ENCODE measurements at places on chromosomes 1 and 21.

GRCh38 chr1:182388392-182389134 is 3.0 kb downstream of the GLUL start:
- no peak for DNase-seq

DNA sequence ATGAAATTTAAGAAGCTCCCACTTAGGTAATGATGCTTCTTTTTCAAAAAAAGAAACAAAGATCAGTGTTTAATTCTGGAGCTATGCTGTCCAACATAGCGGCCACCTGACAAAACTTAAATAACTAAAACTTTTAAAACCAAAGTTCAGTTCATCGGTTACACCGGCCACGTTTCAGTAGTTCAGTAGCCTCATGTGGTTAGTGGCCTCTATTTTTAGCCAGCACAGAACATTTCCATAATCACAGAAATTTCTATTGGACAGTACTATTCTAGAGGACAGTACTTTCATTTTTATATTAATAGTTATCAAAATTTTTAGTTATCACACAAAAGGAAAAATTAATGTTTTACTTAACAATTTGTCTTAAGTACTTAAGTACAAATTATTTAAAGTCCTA is 141.0 kb downstream of the USP25 start:
- no peak for DNase-seq

DNA sequence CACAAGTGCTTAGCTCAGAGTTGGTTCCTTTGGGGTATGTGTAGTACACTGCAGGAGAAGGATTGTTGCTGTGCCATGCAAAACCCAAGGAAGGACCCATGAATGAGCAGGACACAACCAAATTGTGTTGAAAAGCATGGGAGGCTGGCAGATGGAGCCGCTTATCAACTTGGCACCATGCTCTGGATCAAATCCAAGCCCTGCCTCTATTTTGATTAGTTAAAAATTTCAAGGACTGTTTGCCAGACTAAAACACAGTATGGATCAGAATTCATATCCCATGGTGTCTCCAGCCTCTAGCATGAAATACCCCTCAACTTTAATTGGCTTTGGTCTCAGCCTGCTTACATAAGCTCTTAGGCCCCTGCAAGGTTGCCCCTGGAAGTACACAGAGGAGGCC is 27.8 kb downstream of the CCDC185 start:
- no peak for DNase-seq

DNA sequence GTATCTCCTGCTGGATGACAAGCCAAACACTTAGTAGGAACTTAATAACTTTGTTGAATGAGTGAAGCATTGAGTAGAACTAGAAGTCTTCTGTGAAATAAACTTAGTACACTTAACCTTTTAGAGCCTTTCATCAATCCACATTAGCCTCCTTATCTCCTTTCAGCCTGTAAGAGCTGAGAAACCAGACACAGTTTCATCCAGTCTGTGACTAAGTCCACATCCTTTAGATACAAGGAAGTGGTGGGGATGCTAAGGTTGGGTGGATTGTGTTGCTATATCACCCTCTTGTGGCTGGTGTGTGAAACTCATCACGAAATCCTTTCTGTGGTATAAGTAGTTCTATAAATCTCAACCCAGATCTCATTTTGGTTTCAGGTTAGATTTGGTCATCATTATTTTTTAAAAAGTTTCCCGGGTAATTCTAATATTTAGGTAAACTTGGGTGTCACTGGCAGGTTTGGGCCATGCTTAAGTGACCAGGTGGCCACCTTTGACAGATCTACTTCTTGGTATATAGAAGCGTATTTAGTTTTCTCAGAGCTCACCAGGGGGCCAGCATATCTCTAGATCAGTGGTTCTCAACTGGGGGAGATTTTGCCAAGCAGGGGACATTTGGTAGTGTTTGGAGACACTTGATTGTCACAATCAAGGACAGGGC is 27.8 kb upstream of the CD84 start:
- DNase-seq: peak; percentile 43

DNA sequence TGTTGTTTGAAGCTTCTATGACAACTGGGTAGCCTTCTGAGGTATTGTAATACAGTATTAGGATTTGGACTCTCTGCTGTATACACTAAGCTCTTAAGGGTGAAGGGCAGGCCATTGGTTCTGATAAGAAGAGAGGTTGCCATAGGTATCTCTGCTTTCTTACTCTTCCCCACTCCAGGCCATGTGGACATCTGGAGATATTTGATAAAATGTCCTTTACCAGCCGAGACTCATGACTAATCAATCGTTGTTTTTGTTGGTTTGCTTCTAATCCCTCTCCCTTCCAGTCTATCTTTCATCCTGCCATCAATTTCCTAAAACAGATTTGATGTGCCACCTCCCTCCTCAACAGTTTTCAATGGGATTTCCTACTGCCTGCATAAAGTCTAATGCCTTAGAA is 64.6 kb upstream of the WDR26 start:
- no peak for DNase-seq

GRCh38 chr1:10724052-10724494 is 72.4 kb downstream of the CASZ1 start:
- no peak for DNase-seq

GRCh38 chr1:91924146-91924545 is 25.1 kb upstream of the BRDT start:
- no peak for DNase-seq

DNA sequence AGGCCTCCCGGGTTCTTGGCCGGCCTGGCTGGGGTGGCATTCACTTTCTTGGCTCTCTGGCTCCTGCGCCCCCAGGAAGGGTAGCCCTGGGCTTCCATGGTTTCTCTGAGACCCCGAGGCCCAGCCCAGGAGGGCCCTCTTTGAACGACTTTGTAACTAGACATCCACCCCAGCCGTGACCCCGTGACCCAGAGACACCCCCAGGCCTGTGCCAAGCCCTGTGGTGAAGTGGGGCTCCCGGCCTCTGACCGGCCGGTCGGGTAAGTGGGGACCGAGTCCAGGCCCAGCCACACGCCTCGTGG is 64.0 kb downstream of the COL18A1 start:
- no peak for DNase-seq

DNA sequence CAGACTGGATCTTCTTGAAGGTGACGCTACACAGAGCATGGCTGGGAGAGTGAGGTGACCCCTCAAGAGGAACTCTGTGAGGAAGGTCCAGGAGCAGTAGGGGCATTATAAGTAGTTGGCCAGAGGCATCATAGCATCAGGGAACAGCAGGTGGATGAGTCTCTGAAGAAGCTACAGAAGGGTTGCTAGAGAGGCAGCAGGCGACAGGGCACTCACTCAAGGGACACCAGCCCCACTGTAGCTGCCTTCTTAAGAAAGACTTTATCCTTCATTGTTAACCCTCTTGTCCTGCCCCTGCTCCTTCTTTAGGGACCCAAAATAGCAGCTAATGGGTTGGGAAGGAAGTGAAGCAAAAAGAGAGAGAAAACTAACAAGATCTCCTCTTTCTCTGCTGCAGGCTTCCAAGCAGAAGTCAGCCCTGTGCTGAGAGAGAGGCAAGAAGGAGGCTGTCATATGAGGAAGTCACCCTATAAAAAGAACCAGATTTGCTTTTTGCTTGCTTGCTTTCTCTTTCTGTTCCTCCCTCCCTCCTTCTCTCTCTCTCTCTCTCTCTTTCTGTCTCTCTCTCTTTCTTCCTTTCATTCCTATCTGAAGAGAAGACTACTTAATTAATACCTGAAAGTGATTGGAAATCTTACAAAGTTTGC is 7.7 kb upstream of the CD5L start:
- DNase-seq: no peak

- DNase-seq: no peak
These were observed 1.2 kb downstream of the HP1BP3 start for GRCh38 chr1:20785907-20786252.

- DNase-seq: no peak
These were observed 13.5 kb downstream of the PLCH2 start for GRCh38 chr1:2489615-2490014.

- no peak for DNase-seq
These were observed 11.8 kb downstream of the C1orf116 start for GRCh38 chr1:207020709-207021107.

DNA sequence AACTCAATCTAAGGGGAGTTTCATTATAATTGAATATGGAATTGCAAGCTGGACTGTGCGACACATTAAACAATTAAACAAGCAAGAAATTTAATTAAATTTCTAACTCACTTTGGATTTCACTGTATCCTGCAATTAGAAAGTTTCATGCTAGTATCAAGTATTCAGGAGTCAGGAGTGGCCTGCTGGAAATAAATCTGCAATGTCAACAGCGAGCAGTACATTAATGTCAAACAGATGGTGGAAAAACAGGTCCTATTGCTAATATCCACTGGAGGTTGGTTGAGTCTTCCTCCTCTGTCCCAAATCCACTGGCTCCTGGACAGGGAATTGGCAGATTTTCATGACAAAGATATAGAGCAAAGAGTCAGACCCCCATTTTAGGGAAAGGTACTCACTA is 237.1 kb downstream of the VAV3 start:
- no peak for DNase-seq

- DNase-seq: no peak
These were observed 85.1 kb downstream of the CAPZB start for GRCh38 chr1:19400192-19400611.

- peak; percentile 27 for DNase-seq
These were observed at the start of gene MYOM3 for GRCh38 chr1:24111996-24112779. Gene MYOM3, minus strand, starts transcription at chr1:24112135. Its CDS starts 3,499 bp downstream, at chr1:24108636.

DNA sequence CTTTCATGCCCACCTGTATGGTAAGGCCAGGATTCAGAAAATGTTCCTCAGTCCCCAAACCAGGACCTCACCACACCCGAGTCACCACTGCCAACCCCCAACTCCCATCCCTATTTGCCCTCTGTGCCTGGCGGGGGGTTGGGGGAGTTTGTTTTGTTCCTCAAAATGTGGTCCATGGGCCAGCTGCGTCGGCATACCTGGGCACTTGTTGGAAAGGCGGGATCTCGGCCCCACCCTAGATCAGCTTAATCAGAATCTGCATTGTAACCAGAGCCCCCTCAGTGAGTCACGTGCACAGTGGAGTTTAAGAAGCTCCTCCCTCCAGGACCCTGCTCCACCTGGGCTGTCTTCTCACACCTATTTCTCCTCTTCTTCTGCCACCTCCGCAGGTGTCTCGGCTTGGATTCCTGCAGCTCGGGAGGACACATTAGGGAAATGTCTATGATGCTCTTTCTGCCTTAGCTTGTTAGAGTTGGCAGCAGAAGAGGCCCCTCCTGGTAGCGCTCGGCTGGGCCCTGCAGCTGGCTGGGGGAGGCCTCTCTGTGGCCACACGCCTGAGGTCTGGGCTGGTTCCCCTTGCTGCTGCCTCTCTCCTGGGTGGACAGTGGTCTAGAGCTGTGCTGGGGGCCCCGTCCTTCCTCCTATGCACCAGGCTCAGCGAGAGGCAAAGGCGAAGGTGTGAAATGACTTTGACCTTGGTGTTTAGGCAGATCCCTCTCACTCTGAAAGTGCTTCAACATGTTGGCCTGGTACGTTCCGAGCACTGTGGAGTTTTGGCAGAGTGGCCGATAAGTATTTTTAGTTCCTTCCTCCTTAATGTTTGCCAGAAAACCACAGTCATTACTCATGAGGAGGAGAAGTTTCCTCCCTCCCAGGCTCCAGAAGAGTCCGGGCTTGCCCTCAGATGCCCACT is 41.8 kb upstream of the CAMTA1 start:
- no peak for DNase-seq

- no peak for DNase-seq
These were observed 10.6 kb downstream of the FCMR start for GRCh38 chr1:206911064-206911663.

- no peak for DNase-seq
These were observed 2.5 kb upstream of the RCSD1 start for GRCh38 chr1:167627615-167627864.

- no peak for DNase-seq
These were observed 462.5 kb upstream of the DAB1 start for GRCh38 chr1:57886376-57886775.

DNA sequence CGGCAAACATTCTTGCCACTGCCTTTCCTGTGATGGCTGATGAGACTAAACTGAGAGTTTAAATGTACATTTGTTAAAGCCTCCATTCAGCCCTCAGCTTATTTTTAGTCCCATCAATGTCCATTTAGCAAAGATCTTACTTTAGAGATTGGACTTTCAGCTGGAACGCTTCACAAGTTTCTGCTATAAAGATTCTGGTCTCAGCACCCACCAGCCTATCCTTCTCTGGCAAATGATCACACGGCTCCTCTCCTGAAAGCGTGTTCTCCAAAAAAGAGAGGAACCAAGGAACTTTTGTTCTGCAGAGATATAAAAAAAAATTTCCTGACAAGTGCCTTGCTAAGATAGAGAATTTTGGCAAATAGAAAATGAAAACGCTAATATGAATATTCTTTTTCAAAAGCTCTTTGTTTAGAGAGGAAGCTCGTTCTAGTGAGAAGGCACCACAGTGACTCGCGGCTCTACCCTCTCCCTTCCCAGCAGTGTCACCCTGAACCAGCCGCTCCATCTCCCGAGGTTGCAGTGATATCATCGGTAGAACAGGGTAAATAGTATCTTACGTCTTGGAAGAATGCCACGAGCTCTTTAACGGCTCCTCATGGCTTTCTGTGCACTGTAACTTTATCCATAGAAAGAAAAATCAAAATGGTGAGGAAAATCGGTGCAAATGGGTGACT is 200.2 kb downstream of the APP start:
- no peak for DNase-seq

- no peak for DNase-seq
These were observed 32.0 kb downstream of the INPP5B start for GRCh38 chr1:37914719-37915475.

DNA sequence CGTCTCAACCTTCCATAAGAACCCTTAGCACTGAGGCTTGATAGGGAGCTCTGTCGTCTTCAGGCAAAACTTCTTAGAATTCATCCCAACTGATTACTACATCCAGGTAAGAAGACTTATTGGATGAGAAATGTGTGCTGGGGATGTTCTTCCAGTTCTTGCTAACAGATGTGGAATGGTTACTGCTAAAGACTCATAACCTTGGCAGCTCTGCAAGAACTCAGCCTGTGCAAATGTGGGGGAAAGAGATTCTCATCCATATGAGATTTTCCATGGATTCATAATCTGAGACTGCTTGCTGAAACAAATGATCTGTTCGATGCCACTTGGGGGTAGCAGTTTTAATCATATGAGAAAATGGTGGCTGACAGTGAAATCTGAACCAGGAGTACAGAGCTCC is 48.2 kb downstream of the NTPCR start:
- DNase-seq: no peak

GRCh38 chr1:234531151-234531635 is 52.2 kb upstream of the TARBP1 start:
- DNase-seq: no peak

- no peak for DNase-seq
These were observed 102.8 kb downstream of the ETS2 start for GRCh38 chr21:38908537-38908936.

DNA sequence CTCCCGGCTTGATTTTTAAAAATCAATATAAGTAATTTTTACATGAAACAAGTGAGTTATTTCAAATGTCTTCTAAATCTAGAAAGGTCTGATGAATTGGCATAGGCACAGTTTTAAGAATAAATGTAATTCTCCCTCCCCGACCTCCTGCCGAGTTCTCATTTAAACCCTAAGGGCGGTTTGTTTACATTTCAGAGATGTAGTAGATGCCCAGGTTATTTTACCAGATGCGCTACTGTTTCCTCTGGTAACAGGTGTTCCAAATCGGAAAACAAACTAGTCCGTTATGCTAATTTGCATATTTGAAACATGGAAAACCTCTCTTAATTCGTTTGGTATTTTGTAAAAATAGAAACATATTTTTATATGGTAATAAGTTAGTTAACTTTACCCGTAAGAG is 53.8 kb upstream of the CFAP126 start:
- DNase-seq: no peak

- DNase-seq: no peak
These were observed 12.6 kb downstream of the SZT2 start for GRCh38 chr1:43402089-43402865.

GRCh38 chr1:214801191-214801590 is 198.2 kb downstream of the CENPF start:
- DNase-seq: no peak
